ENCODE measurements at places on chromosomes 7 and 10.
A peak's percentile ranks its signal among the peaks of the same experiment; 100 is the strongest.

GRCh38 chr7:137404660-137405317 lies 61.3 kb upstream of the PTN start:
- no peak overlapping the region for H3K4me3 ChIP-seq
- DNase-seq: no peak
- no peaks in the 10 kb centered on the region for H3K4me1 ChIP-seq
- no peaks in the 10 kb centered on the region for H3K27me3 ChIP-seq

- H3K27ac ChIP-seq: no peak overlapping the region
- peaks cover 13% of the 10 kb centered on the region for H3K4me1 ChIP-seq
- no peak for DNase-seq
- peaks cover 5% of the 10 kb centered on the region for H3K36me3 ChIP-seq
These were observed 68.8 kb downstream of the NRP1 start for GRCh38 chr10:33265621-33266020.

DNA sequence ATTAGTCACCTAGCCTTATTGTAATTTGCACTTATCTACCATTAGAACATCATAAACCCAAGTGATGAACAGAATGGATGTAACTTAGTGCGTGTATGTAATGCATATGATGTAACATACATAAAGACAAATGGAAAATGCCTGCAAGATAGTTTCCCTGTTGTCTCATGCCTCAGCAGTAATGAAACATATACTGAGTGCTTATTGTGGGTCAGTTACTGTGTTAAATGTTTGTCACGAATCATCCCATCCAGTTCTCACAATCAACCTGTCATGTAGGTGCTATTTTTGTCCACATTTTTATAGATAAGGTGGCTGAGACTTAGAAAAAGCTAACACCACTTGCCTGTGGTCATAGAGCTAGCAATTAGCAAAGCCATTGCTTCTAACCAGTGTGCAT lies 350.8 kb downstream of the AUTS2 start:
- no peak overlapping the region for H3K27ac ChIP-seq
- DNase-seq: no peak
- no peaks in the 10 kb centered on the region for H3K4me1 ChIP-seq
- no peaks in the 10 kb centered on the region for H3K36me3 ChIP-seq
- no peak overlapping the region for H3K4me3 ChIP-seq

GRCh38 chr7:138478499-138478908 lies 18.4 kb downstream of the TRIM24 start:
- no peaks in the 10 kb centered on the region for H3K36me3 ChIP-seq
- H3K27me3 ChIP-seq: no peaks in the 10 kb centered on the region
- peaks cover 23% of the 10 kb centered on the region for H3K4me1 ChIP-seq
- H3K4me3 ChIP-seq: no peak overlapping the region
- DNase-seq: peak; percentile 19
- H3K27ac ChIP-seq: peak overlapping the region; percentile 44

GRCh38 chr7:118080947-118081346 lies 103.0 kb upstream of the LSM8 start:
- H3K27me3 ChIP-seq: no peaks in the 10 kb centered on the region
- no peaks in the 10 kb centered on the region for H3K4me1 ChIP-seq
- no peak overlapping the region for H3K4me3 ChIP-seq
- no peak overlapping the region for H3K27ac ChIP-seq
- DNase-seq: no peak
- no peaks in the 10 kb centered on the region for H3K36me3 ChIP-seq

DNA sequence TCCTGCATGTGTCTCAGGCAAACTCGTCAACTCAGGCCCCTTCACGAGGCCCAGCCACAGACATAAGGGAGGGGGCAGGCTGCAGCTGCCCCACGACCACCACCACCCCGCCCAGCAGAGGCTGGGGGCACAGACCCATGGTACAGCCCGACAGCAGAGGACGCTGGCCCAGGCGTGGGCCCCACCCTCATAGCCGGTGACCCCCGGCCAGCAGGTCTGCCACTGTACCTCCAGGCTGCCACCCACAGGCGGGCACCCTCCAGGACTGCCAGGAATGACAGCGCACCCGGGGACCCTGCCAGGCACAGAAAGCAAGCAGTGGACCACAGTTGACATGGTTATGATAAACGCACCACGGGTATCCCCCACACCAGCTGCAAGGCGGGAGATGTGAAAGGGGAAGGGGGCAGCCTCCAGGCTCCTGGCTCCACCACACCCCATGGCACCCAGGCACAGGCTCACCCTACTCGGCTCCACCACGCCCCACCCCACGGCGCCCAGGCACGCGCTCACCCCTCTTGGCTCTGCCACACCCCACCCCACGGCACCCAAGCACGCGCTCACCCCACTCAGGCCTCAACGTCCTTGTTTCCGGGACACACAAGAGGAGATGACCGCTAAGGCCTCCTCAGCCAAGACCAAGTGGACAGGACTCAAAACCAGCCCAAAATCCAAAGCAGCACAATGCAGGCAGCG lies 135.9 kb downstream of the MAD1L1 start:
- H3K4me1 ChIP-seq: no peaks in the 10 kb centered on the region
- H3K4me3 ChIP-seq: no peak overlapping the region
- H3K36me3 ChIP-seq: no peaks in the 10 kb centered on the region

DNA sequence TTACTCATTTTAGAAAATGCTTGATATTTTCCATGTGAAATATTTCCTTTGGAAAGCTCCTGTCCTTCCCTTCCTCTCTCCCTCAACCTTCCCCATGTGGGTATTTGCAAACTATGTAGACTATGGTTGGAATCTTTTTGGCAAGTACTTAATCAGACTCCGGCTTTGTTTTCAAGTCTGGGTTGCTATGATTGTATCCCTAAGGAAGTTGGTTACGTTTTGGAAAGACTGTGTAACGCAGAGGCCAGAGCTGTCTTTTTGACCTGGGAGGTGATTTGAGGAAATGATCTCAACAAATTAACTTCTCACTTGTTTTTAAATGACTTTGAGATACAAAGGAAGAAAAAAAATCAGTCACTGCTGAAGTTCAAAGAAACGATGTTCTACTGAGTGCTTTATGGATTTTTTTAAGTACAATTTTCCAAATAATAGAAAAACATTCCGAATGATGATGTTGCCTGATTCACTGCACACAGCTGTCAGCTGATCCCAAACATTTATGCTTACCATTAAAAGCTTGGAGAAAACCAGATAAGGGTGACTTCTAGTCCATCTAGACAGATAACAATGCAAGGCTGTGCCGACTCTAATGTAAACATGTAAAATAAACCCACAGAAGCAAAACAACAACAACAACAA lies 145.5 kb upstream of the CELF2 start:
- no peaks in the 10 kb centered on the region for H3K27me3 ChIP-seq
- DNase-seq: peak; percentile 83
- H3K4me1 ChIP-seq: no peaks in the 10 kb centered on the region
- no peak overlapping the region for H3K4me3 ChIP-seq
- no peaks in the 10 kb centered on the region for H3K36me3 ChIP-seq

GRCh38 chr7:75621124-75621523 lies 117.6 kb downstream of the HIP1 start:
- DNase-seq: no peak
- H3K36me3 ChIP-seq: no peaks in the 10 kb centered on the region
- no peak overlapping the region for H3K27ac ChIP-seq
- H3K4me1 ChIP-seq: peaks cover 29% of the 10 kb centered on the region
- no peaks in the 10 kb centered on the region for H3K27me3 ChIP-seq

GRCh38 chr7:2612445-2613097 lies 19.2 kb upstream of the TTYH3 start:
- H3K27me3 ChIP-seq: no peaks in the 10 kb centered on the region
- H3K27ac ChIP-seq: no peak overlapping the region
- peaks cover 24% of the 10 kb centered on the region for H3K36me3 ChIP-seq
- peaks cover 40% of the 10 kb centered on the region for H3K4me1 ChIP-seq
- peak; percentile 50 for DNase-seq
- no peak overlapping the region for H3K4me3 ChIP-seq

- peak overlapping the region; percentile 96 for H3K4me3 ChIP-seq
- peaks cover 65% of the 10 kb centered on the region for H3K4me1 ChIP-seq
- H3K27me3 ChIP-seq: no peaks in the 10 kb centered on the region
- peak; percentile 27 for DNase-seq
- no peaks in the 10 kb centered on the region for H3K36me3 ChIP-seq
These were observed 1.3 kb downstream of the LCOR start for GRCh38 chr10:96833220-96834001.

- no peaks in the 10 kb centered on the region for H3K4me1 ChIP-seq
- no peak overlapping the region for H3K4me3 ChIP-seq
- H3K27ac ChIP-seq: no peak overlapping the region
These were observed 23.1 kb upstream of the STEAP4 start for GRCh38 chr7:88329532-88330463.

DNA sequence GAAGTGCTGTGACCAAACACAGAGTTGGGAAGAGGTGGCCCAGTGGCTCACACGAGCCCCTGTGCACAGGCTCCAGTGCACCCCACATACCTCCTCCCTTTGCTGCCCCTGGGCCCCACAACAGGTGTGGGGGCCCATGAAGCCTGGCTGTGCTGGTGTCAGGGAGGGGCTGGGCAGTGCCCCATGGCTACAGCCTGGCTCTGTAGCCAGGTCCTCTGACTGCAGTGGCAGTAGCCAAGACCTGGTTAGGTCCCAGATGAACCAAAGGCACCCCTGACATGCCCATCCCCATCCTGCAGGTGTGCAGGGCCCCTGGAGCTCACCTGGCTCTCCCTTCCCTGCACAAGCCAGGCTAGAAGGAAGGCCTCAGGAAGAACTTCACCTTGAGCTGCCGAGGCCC lies 176.3 kb downstream of the GRID1 start:
- DNase-seq: peak; percentile 5
- no peaks in the 10 kb centered on the region for H3K4me1 ChIP-seq
- no peaks in the 10 kb centered on the region for H3K27me3 ChIP-seq
- H3K36me3 ChIP-seq: no peaks in the 10 kb centered on the region
- H3K27ac ChIP-seq: no peak overlapping the region
- H3K4me3 ChIP-seq: no peak overlapping the region

DNA sequence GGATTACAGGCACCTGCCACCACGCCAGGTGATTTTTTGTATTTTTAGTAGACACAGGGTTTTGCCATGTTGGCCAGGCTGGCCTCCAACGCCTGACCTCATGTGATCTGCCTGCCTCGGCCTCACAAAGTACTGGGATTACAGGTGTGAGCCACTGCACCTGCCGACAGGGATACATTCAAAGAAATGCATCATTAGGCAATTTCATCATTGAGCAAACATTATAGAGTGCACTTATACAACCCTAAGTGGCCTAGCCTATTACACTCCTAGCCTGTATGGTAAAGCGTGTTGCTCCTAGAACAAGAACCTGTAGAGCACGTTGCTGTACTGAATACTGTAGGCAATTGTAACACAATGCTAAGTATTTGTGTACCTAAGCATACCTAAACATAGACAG lies 350.3 kb downstream of the GALNT17 start:
- H3K27ac ChIP-seq: no peak overlapping the region
- H3K4me1 ChIP-seq: no peaks in the 10 kb centered on the region
- no peak for DNase-seq
- no peaks in the 10 kb centered on the region for H3K27me3 ChIP-seq

DNA sequence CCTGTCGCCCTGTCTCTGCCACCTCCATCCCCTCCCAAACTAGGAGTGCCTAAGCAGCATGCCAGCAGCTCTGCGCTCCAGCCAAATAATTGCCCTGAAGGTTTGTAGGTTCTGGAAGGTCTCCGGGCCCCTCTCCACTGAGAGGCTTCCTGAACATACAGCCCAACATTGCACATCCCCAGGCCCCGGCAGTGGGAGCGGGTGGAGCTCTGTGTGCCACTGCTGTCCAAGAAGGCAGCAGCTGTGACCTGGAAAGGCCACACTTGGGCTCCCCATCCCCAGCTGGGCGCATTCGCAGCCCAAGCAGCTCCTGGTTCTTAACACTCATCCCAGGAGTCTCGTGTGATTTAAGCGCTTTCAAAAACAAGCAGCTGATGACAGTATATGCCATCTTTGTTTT lies 95.7 kb downstream of the COL13A1 start:
- H3K27ac ChIP-seq: no peak overlapping the region
- H3K4me3 ChIP-seq: no peak overlapping the region
- no peaks in the 10 kb centered on the region for H3K36me3 ChIP-seq
- no peak for DNase-seq
- H3K27me3 ChIP-seq: no peaks in the 10 kb centered on the region

DNA sequence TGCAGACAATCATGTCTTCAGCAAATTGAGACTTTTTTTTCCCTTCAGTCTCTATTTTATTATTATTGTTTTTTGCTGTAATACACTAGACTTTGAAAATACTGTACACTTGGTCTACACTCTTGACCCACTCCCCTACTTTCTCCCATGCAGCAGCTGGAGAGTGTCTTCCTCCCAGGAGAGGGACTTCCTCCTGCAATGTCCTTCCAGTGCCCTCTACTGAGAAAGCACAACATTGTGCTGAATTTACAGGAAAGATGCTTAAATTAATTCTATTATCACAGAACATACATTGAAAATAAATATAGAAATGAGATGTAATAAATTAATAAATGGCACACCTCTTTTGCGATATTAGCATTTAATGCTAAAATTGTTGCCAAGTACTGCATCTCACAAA lies 411.3 kb downstream of the CCSER2 start:
- DNase-seq: no peak
- H3K4me1 ChIP-seq: no peaks in the 10 kb centered on the region
- no peaks in the 10 kb centered on the region for H3K27me3 ChIP-seq
- H3K27ac ChIP-seq: no peak overlapping the region

- H3K4me1 ChIP-seq: no peaks in the 10 kb centered on the region
- no peak overlapping the region for H3K4me3 ChIP-seq
- H3K27ac ChIP-seq: no peak overlapping the region
- no peak for DNase-seq
- H3K36me3 ChIP-seq: no peaks in the 10 kb centered on the region
These were observed 180.6 kb downstream of the DOCK4 start for GRCh38 chr7:112025556-112025955.

- H3K4me3 ChIP-seq: no peak overlapping the region
- H3K36me3 ChIP-seq: peaks cover 46% of the 10 kb centered on the region
- H3K27me3 ChIP-seq: no peaks in the 10 kb centered on the region
- no peak overlapping the region for H3K27ac ChIP-seq
These were observed 39.5 kb downstream of the ACSM6 start for GRCh38 chr10:95233377-95234034.

DNA sequence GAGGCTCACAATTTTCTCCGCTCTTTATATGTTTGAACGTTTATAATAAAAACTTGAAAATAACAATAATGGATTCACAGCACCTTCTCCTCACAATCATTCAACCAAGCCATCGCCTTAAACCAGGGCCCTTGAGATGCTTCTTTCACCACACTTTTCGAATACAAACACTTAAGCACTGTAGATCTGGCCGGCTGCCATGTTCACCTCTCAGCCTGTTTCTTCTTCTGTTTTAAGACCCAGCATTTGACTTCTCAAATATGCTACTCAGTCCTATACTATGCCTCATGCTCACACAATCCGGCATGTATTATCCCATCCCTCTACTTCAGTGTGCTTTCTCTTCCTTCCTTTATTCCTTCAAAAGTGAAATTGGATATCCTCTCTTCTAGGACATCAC lies 280.6 kb downstream of the TFEC start:
- DNase-seq: no peak
- no peak overlapping the region for H3K4me3 ChIP-seq
- no peaks in the 10 kb centered on the region for H3K27me3 ChIP-seq
- H3K27ac ChIP-seq: no peak overlapping the region
- no peaks in the 10 kb centered on the region for H3K4me1 ChIP-seq

- no peaks in the 10 kb centered on the region for H3K27me3 ChIP-seq
- no peaks in the 10 kb centered on the region for H3K4me1 ChIP-seq
- H3K36me3 ChIP-seq: no peaks in the 10 kb centered on the region
- no peak overlapping the region for H3K27ac ChIP-seq
These were observed 29.1 kb downstream of the ERCC6 start for GRCh38 chr10:49509771-49510303.
